ENCODE measurements at places on chromosomes 12 and 14. TPM values are rescaled to one million over a fixed set of nuclear protein-coding genes. Genes with fewer than 3 reads are reported as not detected.

GYS2 gene
- not detected for total RNA-seq

RILPL2 gene
- 3.1 TPM for total RNA-seq

B4GALNT1 gene
- total RNA-seq = not detected

- DNase-seq = no peak
Measured at GRCh38 chr14:65731933-65732506, 319.5 kb downstream of the FUT8 start.

Data from lung microvascular endothelial cell (primary cell).